ENCODE measurements at places on chromosomes 2 and 18.

GRCh38 chr18:54515149-54515548, 75.9 kb upstream of the DYNAP start:
- no peak for DNase-seq

- DNase-seq = no peak
These were observed 297.6 kb downstream of the CDCA7 start for GRCh38 chr2:173652311-173652710.

GRCh38 chr2:188328419-188328818, 36.7 kb downstream of the GULP1 start:
- no peak for DNase-seq

GRCh38 chr2:47493317-47494035, 90.5 kb downstream of the MSH2 start:
- no peak for DNase-seq

GRCh38 chr2:150426724-150427123, 60.7 kb downstream of the RND3 start:
- no peak for DNase-seq

DNA sequence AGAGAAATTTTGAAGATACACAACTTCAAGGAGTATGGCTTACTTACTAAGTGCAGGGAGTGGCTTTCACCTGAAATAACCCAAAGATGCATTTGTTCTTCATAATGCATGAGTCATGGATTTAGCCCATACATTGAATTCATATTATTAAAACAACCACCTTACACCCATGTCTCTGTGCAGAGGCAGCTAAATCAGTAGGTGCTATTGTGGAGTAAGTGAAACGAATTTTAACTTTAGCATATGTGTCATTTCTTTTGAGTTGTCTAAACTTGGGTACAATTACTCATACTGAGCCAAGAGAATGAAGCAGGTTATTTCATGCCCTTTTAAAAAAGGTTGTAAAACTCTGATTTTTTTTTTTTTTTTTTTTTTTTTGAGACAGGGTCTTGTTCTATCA, 11.0 kb upstream of the ANKRD29 start:
- no peak for DNase-seq

DNA sequence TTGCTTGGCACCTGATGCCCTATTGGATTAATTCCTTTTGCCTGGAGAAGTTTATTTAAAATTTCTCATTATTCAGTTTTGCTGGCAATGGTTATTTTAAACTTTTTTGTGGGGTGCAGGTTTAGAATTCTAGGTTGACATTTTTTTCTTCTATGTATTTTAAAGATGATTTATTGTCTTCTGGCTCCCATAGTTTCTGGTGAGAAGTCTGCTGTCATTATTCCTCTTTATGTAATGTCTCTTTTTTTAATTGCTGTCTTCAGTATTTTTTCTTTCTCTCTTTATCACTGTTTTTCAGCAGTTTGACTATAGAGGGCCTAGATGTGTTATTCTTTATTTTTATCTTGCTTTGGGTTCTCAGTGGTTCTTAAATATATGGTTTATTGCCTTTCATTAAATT, 182.2 kb upstream of the STON1 start:
- no peak for DNase-seq

DNA sequence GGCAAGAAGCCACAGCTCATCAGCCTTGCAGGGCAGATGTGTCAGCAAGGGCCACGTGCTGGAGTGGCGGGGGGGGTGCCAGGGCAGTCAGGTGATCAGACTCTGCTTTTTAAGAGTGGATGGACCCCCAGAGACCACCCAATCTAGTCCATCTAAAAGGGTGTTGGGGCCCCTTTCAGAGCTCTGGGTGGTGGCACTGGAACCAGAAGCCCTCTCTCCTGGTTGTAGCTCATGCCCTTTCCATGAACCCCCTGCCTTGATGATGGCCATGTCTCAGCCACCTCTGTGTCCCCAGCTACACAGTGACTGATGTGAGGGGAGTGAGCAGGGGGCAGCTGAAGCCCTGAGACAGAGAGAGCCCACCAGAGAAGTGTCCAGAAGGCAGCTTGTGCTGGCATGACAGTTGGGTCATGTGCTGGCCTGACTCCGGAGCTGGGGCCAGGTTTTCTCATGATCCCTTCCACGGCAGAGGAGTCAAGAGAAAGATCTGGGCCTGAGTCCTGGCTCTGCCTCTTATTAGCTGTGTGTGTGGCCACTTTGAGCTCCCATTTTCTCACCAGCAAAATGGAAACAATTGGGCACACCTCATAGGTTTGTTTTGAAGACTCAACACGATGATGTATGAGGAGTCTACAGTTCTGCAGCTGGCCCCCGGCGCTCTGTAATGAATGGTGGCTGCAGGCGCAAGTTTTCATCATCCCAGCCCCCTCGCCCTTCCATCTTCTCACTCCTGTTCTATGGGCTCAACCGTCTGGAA, 195.7 kb downstream of the ZFP36L2 start:
- no peak for DNase-seq

DNA sequence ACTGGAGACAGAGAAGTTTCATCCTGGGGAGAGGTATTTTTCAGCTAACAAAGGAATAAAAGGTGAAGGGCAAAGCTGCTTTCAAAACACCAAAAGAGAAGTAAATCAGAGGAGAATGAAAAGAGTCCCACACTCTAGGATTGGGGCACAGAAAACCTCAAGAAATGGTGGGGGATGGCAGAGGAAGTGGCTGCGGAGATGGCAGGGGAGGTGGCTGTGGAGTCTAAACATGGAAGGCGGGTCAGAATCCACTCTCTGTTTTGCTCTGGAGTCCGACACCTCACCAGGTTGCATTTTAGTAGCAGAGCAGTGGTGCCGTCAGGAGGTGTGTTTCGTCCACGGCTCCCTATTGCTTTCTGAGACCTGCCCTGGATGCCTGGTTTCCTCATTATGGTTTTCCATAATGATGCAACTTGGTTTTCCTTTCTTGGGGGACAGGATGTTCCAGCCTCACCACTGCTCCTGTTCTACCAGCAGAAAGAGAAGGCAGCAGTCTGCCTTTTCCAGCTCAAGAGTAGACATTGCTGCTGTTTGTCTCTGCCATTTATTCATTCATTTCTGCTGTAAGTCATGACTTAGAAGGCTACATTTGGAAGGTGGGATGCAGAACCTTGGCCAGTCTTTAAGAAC, 188.7 kb downstream of the ANKRD44 start:
- no peak for DNase-seq

DNA sequence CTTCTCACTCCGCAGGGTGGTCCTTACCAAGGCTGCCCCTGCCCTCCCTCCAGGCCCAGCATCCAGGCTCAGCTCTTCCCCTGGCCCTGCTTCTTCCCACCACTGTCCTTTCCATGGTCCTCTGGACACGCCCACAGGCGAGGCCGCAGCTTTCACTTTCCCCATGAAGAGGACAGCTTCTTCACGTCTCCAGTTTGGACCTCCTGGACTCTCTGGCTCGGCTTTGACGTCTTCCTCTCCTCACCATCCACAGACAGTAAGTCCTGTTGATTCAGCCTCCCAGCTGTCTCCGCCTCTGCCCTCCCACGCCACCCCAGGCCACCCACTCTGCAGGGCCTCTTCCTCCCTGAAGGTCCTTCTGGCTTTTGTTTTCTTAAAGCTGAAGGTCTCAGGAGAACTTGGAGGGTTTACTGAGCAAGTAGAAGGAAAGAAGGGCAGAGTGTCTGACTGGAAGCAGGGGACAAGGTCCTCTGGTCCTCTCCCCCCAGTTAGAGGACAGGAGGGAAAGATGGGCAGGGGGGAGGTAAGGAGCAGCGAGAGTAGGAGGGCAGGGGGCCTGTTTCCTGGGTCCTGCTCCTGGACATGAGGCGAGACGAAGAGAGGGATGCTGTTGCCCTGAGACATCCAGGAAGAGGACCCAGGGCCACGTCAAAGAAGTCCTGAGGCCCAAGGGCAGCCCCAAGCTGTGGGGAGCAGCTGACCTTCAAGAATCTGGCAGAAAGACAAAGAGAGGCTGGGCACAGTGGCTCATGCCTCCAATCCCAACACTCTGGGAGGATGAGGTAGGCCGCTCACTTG, 24.7 kb upstream of the NMUR1 start:
- DNase-seq = peak; percentile 84

GRCh38 chr2:69366-70344, 23.4 kb upstream of the FAM110C start:
- no peak for DNase-seq

DNA sequence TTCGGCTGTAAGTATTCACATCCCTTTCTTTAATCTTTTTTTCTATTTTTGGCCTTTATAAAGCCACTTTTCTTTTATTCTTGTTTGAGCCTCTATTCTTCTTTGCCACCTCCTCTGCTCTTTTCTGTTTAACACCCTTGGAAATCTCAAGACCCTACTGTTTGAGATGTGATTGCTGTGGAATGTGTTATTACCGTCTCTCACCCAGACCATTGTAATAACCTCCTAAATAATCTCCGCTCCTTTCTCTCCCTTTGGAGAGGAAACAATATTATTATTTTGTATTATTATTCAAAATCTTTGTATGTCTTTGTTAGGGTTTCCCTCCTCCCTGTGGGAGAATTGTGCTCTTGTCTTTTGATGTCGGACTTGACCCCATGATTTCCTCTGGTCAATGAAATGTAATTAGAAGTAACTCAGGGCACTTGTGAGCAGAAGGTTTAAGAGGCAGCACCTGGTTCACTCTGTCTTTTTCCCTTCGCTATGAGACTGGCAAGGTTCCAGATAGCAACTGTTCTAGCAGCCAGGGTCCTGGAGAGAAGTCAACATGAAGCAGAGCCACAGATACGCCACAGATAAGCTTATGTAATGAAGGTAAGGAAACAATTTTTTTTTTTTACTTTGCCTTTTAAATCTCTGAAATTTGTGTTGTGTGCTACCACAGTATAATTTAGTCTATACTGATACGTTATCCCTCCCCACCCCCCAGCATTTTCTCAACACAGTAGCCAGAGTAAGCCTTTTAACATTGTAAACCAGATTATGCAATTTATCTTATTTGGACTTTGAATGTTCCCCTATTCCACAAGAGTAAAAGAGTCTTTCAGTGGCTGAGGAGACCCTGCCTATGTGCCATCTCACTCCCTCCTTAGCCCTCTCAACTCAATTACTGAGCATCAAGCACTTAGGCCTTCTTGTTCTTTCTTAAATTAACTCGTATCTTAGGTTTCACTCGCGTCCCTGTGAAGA, 601.2 kb upstream of the ZNF804A start:
- no peak for DNase-seq

- DNase-seq = no peak
These were observed 392.8 kb downstream of the TRIB2 start for GRCh38 chr2:13109516-13109915.

DNA sequence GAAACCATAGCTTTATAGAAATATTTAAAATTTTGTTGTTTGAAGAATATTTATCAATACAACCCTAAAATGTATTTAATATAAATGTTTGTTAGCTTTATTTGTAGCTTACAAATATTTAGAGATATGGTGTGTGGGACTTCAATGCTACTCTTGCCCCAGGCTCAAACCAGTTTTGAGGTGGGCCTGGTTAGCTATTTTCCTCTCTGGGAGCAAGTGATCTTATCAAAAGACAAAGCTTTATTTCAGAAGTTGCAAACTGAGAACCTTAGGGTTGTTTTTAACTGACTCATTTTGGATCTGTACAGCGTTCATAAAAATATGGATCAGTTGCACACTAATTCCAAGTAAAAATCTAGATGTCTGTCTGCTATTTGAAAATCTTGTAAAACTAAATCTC, 563.6 kb upstream of the CDH2 start:
- DNase-seq = no peak

DNA sequence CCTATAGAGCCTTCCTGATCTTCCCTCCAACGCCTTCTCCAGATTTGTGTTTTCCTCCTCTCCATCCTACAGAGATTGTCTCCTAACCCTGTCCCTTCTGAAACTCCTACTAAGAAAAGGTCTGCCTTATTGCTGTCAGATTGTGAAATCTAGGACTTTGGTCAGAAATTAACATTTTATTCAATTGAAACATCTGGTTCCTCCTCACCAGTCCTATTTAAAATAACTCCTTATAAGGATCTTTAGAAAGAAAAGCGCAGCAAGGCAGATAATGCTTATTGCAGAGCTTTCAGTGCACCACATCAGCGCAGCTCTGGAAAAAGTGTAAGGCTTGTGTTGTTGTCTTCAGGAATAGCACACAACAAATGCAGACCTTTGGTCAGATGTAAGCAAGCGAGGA, 477.8 kb upstream of the CHST9 start:
- DNase-seq = no peak

GRCh38 chr2:12320991-12321641, 395.6 kb upstream of the TRIB2 start:
- peak; percentile 66 for DNase-seq

DNA sequence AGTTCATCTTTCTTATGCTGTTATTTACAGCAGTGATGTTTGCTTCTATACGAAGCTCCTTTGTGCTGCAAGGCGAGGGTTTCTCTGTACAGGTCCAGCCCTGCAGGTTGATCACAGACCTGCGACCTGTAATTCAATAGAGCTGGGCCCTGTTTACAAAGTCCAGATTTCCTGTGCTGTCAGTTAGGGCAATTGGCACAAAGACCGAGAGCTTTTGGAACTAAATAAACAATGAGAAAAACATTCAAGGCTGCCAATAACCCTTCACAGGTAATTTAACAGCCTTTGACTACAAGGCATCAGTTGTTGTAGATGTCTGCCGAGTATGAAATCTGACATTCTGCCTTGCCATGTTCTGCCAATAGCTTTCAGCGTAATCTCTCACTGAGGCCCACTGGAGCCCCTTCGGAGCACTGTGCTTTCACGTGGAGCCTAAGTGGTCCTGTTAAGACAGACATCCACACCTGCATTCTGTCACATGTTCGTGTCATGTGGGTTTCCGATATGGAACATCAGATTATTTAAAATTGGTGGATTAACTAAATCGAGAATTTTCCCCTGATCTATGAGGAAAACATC, 232.5 kb downstream of the PTGR3 start:
- DNase-seq = no peak

DNA sequence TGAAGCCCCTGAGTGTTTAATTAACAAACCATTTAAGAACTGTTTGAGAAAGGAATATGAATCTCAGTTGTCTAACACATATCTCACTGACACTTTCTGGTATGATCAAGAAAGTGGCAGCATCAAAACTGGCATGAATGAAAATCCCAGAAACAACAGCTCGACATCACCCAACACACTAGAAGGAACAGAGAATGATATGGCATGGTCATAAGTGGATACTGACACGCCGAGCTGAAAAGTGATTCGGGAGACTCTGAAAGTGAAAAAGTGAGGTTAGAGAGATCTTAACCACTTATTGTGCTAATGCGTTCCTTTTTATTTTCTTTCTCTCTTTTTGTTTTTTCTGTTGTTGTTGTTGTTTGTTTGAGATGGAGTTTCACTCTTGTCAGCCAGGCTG, 37.9 kb downstream of the MRPL35 start:
- no peak for DNase-seq

- DNase-seq = no peak
These were observed 410.4 kb downstream of the MEIS1 start for GRCh38 chr2:66845307-66845706.
